ENCODE measurements at places on chromosomes 5 and 9.

DNA sequence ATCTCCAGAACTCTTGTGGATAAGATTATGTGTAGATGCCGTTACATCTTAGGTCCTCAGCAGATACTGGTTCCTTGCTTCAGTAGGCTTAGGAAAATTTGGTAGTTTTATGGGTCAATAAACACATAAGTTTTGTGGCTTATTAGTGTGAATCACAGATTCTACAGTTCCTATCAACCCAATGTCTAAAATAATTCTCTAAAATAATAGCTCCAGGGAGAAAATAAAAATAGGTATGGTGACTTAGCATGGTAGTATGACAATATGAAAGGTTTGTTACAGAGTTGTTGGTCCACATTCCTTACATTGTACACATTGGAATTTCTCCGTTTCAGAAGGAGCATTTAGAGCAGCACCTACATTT, 91.7 kb downstream of the AOPEP start:
- no peak for DNase-seq

DNA sequence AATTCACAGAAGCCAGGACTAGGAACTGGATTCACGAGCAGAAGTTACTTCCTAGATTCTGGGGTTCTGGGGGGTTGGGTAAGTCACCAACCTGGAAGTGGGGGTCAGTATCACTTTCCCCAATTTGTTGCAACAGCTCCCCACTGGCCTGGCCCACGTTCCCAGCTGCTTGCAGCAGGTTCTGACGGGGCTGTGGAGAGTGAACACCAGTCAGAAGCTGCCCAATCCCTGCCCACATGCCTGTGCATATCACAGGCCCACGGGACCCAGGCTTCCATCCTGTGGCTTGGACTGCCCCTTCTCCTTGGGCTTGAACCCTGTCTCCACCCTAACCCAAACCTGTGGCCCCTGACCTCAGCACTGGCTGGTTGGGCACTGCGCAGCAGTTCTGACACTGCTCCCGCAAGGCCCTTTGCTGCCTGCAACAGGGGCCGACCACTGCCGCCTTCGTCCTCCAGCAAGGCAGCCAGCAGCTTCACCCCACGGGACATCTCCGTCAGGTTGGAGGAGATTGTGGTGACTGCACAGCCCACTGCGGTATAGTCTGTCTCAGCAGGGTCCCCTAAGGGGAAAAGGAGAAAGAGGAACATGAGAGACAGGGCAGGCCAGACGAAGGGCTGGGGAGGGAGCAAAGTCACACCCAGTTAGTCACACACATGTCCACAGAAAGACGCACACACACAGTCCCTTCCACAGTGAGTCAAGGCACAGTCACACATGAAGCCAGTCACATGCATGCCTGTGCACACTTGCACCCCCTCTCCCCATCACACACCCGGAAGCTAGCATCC, 13.1 kb downstream of the TLN1 start:
- no peak for DNase-seq

- DNase-seq, result no peak
Observed at GRCh38 chr9:137452761-137453642, 6.1 kb downstream of the NSMF start.

DNA sequence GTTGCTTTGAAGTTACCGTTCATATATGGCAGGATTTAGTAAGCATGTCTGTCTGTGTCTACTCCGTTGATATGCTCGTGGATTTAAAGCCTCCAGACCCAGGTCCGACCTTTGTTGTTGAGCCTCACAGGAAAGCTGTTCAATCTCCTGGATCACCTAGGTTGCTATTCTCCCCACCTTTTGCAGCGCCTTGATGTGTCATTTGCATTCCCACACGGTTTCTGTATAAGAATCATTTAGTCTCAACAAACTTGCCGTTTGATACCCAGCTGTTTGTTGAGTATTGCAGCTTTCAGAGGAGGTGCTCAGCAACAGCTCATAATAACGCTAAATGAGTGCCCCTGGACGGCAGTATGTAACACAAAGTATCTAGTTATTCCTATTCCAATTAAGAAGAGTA, 1.2 kb upstream of the ADGRV1 start:
- no peak for DNase-seq

DNA sequence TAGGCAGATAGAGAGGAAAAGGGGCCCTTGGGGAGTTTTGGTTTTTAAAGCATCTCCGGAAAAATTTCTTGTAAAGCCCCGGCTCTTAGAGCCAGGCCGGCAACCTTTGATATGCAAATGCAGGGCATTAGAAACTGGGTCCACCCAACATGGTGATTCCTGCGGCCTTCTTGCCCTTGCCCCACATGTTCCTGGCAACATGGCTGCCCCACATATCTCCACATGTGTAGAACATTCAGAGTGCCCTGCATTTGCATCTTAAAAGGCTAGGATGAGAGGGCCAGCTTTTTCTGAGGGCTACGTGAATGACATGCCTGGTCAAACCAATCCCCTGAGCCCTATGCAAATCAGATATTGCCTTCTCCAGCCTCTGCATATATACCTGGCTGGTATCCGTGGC, 5.0 kb upstream of the SNAPC3 start:
- no peak for DNase-seq

- no peak for DNase-seq
Observed at GRCh38 chr5:171639966-171640365, 145.7 kb upstream of the SMIM23 start.

DNA sequence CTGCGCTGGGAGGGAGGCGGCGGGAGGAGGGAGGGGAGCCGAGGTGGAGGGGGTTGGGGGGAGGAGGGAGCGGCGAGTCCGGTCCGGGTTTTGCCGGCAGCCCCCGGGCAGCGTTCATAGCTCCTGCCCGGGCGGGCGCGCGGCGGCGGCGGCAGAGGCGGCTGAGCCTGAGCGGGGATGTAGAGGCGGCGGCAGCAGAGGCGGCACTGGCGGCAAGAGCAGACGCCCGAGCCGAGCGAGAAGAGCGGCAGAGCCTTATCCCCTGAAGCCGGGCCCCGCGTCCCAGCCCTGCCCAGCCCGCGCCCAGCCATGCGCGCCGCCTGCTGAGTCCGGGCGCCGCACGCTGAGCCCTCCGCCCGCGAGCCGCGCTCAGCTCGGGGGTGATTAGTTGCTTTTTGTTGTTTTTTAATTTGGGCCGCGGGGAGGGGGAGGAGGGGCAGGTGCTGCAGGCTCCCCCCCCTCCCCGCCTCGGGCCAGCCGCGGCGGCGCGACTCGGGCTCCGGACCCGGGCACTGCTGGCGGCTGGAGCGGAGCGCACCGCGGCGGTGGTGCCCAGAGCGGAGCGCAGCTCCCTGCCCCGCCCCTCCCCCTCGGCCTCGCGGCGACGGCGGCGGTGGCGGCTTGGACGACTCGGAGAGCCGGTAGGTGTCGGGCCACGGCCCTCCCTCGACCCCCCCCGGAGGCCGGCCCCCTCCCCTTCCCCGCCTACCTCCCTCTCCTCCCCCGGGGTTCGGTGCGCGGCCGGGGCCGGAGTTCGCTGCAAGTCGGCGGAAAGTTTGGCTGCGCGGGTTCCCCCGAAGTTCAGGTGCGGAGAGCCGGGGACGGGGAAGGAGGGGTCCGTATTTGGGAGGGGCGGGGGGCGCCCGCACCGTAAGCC, at the start of gene CXXC5:
Gene CXXC5, plus strand, starts transcription at position 145 of the 877 bp plus-strand sequence. CDS start 32,175 bp downstream, outside the sequence.
- DNase-seq, result no peak

GRCh38 chr9:69428017-69428785, 103.2 kb downstream of the ENTREP1 start:
- no peak for DNase-seq

- no peak for DNase-seq
Observed at GRCh38 chr9:19378647-19379046, 1.4 kb downstream of the RPS6 start.

DNA sequence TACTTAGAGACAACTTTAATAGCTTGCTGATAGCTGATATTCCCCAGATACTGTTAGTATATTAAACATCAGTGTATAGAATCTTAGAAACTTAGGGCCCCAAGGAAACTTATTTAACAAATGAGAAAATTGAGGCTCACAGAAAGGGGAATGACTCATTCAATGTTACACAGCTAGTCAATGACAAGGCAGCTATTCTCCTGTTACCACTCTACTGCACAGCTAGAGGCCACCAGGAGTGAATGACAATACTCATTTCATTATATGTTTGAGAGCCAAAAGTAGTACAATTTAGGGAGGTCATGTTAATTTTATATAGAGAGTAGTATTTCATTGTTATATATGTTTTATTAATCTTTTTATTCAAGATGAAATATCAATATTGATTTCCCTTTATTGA, 33.2 kb upstream of the PCDHB1 start:
- DNase-seq, result no peak

GRCh38 chr5:64507264-64507605, 1.4 kb downstream of the RGS7BP start:
- DNase-seq, result no peak

DNA sequence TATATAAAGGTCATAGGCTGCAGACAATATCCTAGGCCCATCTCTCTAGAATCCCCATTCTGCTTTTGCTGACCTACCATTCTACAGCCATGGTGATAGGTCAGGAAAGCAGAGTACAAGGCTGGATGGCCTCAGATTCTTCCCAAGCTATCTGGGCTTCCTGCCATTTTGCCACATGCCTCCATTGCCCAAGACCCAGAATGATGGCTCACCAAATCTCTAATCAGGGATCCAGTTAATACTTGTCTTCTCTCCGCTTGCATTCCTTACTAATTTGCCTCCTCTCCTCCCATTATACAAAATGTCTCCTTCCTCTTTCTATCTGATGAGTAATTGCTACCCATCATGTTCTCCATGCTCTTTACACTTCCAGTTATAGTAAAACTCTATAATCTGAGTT, 22.7 kb upstream of the NDUFS4 start:
- no peak for DNase-seq

DNA sequence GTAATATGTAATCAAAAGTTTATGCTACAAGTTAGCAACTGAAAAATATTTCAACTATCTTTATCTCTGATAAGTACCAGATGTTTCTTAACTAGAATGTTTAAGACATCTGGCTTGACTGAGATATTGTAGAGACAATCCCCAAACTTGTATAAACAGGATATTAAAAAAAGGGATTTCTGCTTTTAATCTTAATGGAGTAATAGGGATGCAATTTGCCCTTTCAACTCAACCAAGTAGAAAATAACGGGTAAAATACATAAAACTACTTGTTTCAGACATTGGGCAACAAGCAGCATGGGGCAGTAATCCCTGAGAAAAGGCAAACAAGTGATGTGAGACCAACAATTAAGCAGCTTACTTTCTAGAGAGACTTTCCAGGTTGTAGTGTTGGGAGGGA, 9.4 kb upstream of the ADAMTS12 start:
- DNase-seq, result no peak

DNA sequence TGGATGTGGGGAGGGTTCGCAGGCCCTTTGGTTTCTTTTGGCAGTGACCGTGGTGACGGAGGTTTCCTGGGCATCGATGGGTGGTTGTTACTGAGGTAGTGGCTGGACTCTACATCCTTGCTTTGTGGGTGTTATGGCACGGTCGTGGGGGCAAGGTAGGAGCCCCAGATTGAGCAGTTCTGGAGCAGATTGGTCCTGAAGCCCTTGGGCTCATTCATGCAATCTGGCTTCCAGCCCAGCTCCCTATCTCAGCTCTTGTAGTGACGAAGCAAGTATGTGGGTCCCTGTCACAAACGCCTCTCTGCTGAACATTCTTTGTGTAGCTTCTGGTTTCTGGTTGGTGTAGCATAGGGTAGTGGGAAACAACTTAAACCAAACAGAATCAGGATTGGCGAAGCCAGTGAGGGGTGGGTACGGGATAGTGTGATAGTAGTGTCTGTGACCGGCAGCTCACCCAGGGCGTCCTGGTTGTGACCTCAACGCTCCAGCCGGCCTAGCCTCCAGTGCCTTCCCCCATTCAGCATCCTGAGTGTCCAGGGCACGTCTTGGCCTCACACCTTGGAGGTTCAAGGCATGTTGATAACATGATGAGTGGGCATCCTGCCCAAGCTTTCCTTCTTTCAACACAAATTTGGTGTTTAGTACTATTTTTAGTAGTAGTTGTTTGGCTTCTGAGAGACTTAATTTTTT, 2.9 kb downstream of the NDUFS6 start:
- DNase-seq, result no peak

- no peak for DNase-seq
Observed at GRCh38 chr9:109278848-109279247, 42.0 kb downstream of the EPB41L4B start.

DNA sequence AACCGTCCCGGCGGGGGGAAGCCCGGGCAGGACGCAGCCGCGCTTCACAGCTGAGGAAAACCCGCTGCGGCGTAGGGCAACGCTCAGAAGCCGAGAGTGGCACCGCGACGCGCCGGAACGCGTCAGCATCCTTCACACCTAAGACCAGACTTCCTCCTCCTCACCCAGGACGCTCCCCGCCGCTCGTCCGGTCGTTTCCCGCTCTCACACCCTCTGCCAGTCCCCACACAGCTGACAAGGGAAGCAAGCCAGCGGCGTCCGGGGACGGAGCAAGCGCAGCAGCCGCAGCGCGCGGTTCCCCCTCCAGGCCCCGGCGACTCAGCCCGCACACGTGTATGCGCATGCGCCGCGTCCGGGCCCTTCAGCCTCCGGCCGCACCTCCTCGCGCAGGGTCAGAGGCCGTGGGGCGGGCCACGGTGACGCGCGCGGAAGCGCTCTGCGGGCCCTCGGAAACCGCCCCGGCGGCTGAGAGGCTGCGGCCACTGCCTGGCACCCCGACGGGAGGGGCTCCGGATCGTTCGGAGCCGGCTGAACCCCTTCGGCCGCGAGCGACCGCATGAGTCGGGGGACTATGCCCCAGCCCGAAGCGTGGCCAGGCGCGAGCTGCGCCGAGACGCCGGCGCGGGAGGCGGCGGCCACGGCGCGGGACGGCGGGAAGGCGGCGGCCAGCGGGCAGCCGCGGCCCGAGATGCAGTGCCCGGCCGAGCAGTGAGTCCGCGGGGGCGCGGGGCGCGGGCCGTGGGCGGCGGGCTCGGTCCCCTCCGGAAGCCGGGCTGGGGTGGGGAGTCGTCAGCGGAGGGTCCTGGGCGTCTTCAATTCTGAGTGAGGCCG, at the start of gene OTULIN:
Gene OTULIN, plus strand, starts transcription at position 449 of the 831 bp plus-strand sequence. Its CDS starts 108 bp downstream, at position 557.
- DNase-seq, result no peak

GRCh38 chr5:61308712-61309111, 23.3 kb upstream of the ZSWIM6 start:
- no peak for DNase-seq

DNA sequence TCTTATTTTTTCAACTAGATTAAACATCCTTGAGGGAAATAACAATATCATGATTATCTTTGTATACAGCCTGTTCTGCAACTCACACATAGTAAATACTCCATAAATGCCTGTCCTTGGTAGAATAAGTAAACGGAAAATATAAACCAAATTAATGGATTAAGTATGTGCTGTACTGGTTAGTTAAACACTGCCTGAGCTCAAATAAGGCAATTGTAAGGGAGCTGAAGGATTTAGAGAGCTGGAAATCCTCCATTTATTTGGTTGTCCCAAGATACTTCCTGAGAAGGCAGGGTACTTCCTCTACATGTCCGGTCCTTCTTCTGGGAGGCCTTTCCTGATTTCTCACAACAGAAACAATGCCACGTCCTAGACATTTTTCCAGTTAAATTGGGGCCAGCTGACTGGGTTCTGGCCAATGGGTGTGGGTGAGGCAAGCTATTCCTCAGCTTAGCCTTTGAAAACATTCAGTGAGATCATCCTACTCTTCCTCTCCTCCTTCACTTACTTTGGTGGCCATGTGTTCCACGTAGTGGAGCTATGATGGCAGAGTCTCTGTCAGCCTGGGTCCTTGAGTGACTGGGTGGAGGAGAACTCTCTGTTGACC, 8.5 kb upstream of the C1QTNF3 start:
- no peak for DNase-seq

- no peak for DNase-seq
Observed at GRCh38 chr9:89366711-89367110, 48.4 kb downstream of the SECISBP2 start.

Measured in glomerular endothelial cell (primary cell).